Cerebellar nuclear complex (tissue), 1 donor: ENCODE measurements at places on chromosomes 4 and X.

GRCh38 chrX:131046596-131046995 is 11.6 kb upstream of the ARHGAP36 start:
- DNase-seq, result no peak

GRCh38 chrX:41095908-41096307 is 10.7 kb downstream of the USP9X start:
- DNase-seq, result no peak

- DNase-seq, result no peak
Observed at GRCh38 chrX:19840899-19841648, 46.3 kb downstream of the SH3KBP1 start.

DNA sequence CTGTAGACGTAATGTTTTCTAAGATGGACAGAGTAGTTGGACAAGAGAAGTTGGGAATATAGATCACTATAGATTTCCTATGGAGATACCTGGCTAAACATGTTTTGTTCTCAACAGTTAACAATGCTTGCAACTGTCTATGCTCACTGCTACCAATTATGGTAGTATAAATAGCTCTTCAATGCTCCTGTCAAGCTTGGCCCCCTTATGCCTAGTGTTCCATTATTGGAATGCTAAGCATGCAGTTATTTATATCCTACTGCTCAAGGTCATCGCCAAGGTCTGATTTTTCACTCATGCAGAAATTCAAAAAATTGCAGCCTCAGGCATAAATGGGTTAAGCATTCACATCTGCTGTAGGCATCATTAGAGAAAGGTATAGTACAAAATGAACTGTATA is 519.0 kb downstream of the IL15 start:
- no peak for DNase-seq

GRCh38 chrX:133888984-133889383 is 96.4 kb downstream of the GPC3 start:
- no peak for DNase-seq

- no peak for DNase-seq
Observed at GRCh38 chr4:87785731-87786509, 13.4 kb upstream of the IBSP start.

DNA sequence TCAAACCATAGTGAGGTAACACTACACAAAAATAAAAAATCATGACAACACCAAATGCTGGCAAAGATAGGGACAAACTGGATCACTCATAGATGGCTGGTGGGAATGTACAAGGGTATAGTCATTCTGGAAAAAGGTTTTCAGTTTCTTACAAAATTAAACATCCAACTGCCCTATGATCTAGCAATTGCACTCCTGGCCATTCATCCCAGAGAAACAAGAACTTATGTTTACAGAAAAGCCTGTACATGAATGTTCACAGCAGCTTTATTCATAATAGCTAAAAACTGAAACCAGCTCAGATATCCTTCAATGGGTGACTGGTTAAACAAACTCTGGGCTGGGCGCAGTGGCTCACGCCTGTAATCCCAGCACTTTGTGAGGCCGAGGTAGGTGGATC is 43.3 kb downstream of the NYX start:
- DNase-seq, result no peak

DNA sequence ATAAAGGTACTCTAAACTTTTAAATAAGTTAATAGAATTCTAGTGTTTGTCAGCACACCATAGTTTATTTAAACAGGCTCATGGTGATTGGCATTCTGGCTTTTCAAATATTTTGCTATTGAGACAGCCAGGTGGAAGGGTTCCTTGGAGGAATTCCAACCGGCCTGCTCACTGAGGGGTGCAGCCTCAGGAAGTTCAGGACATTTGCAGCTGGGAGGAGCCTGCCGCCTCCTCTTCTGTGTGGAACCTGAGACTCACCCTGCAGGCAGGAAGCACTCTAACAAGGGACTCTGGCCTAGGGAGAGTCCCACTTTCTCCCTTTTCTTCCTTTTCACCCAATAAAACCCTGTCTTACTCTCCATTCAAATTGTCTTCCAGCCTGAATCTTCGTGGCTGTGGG is 1328.0 kb downstream of the FSTL5 start:
- no peak for DNase-seq

GRCh38 chr4:184653650-184654049 is 4.1 kb downstream of the PRIMPOL start:
- DNase-seq, result no peak

- no peak for DNase-seq
Observed at GRCh38 chr4:151671541-151672059, 89.2 kb downstream of the GATB start.

- no peak for DNase-seq
Observed at GRCh38 chrX:46279214-46279924, 265.9 kb downstream of the ZNF674 start.

DNA sequence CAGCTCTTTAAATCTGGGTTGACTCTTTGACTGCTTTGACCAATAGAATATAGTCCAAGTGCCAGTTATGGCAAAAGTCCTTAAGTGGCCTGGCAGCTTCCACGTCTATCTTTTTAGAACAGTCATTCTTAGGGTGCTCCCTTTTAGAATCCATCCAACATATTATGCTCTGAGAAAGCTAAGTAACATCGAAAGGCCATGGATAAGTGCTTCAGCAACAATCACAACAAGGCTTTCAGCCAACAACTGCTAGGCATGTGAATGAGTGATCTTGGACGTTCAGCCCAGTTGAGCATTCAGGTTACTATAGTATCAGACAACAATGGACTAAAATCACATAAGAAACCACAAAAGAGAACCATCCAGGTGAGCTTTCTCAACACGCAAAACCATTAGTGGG is 818.7 kb downstream of the DMD start:
- no peak for DNase-seq

DNA sequence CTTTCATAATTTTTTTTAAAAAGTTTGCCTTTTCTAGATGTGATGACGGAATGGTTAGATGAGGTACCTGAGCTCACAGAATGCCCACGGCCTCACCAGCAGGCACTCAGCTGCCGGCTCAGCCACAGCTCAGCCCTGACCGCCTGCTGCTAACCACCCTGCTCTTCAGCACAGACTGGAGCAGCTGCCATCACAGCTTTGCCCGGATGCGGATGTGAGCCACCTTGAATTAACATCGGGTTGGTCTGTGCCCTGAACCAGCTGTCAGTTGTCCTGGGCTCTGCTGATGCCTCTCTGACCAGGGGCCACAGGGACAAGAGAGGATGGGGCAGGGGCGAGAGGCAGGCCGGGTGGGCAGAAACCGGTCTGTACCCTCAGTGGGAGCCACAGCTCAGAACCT is 93.3 kb downstream of the HMX1 start:
- no peak for DNase-seq

GRCh38 chrX:51461053-51462044 is 35.0 kb downstream of the NUDT11 start:
- no peak for DNase-seq
